ENCODE measurements at places on chromosomes 13 and 19.
A peak's percentile ranks its signal among the peaks of the same experiment; 100 is the strongest.

GRCh38 chr13:100674572-100674871 lies at the start of gene TMTC4:
Gene TMTC4 (minus strand): TSS chr13:100674795. CDS start chr13:100670362, 4,433 bp downstream.
- DNase-seq = no peak

DNA sequence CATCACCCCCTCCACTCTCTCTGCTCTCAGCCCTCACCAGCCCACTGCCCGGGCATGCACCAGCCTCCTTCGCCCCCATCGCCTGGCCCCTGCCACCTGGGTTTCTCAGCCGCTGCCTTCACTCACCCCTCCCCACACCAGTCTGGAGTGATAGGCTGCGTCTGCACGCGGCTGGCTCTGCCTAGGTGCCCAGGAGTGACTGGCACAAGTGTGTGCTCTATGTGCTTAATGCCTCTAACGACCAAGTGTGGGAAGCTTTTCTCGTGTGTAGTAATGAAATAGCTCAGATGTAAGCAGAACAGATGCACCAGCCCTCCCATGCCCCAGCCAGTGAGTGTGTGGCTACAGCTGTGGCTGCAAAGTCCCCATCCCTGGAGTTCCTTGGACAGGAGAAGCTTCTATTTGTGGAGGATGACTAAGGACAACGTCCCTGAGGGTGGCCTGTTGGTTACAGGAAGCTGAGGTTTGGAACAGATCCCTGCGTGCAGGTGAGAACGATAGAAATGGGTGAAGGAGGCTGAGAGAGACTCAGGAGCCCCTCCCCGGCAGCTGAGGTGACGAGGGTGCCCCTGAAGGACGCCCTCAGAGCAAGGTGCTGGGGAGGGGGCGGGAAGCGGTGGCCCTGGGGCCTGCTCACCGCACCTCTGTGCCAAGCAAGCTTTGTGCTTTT lies 35.6 kb downstream of the ATP11A start:
- DNase-seq = no peak

DNA sequence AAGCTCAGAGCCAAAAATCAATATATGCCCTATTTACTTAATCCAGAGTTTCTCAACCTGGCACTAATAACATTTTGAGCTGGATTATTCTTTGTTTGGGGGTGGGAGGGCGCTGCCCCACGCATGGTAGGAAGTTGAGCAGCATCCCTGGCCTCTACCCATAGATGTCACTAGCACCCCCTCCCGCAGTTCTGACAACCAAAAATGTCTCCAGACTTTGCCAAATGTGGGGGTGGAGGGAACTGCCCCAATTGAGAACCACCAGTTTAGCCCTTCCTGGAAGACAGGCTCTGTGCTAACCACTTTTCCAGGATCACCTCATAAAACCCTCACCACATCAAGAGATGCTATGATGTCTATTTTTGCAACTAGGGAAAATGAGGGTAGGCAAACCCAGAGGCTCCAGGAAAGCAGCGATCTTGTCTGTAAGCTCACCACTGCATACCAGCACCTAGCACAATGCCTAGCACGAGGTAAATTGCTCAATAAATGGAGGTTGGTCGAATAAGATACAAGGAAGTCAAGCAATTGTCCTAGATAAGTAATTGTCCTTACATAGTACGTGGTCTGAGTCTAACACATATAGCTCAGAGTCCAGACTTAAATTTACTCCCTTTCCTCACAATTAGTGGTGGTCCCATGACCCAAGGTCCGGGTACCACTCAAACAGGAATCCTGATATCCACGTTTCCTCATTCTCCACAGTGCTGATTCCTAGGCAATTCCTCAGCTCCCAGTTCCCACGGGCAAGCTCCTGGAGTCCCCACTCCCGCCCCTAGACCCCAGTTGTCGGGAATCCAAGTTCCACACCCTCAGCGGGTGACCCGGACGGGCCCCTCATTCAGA lies 892 bp downstream of the TRIR start:
- peak; percentile 56 for DNase-seq

DNA sequence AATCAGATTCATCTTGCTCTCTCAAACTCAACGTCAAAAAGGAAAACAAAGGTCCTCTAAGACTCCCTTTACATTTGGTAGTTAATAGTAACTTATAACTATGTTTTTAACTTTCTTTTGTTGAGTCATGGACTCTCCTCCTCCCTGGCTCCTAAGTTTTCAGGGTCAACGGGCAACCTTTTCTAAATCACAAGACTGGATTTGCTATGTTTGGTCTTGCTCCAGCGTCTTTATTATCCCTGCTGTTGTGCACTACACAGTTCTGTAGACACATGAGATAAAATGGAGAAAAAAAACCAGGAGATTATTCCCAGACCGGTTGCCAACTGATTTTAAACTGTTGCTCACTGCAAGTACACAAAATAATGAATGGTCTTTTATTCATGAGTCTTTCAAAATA lies 1.9 kb upstream of the ITM2B start:
- peak; percentile 14 for DNase-seq

DNA sequence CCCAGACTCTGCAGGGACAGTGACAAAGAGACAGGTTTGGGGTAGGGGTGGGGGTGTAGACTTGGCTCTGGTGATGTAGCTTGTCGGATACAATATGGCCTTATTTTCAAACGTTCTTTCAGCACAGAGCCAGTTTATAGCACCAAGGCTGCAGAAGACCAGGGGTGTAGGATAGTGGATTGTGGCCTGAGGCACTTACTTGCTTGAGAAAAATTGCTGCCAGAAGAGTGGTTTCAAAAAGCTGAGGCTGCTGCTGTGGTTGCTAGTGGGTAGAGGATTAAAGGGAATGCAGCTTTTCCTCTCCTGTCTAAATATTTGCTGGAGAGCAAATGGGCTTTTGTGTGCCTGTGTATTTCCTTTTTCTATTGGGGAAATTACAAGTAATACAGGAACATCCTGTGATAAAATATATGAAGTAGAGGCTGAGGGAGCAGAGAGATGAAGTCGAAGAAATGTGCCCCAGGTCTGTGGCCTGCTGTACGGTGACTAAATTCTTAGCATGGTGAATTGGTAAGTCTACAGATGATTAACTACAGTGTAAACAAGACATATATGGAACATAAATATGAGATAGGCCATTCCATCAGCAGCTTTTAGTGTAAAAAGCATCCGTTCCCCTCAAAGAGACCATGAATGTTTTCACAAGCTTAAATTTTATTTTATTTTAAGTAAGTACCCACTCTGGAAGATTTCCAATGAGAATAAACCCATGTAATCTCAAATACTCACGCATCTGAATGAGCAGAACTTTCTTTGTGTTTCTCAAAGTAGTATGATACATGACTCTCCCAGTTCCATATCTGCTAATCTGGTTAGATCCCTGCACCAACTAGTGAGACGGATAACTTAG lies 112.9 kb downstream of the LRCH1 start:
- DNase-seq = no peak

GRCh38 chr13:76000131-76000530 lies 364.0 kb downstream of the LMO7 start:
- no peak for DNase-seq

DNA sequence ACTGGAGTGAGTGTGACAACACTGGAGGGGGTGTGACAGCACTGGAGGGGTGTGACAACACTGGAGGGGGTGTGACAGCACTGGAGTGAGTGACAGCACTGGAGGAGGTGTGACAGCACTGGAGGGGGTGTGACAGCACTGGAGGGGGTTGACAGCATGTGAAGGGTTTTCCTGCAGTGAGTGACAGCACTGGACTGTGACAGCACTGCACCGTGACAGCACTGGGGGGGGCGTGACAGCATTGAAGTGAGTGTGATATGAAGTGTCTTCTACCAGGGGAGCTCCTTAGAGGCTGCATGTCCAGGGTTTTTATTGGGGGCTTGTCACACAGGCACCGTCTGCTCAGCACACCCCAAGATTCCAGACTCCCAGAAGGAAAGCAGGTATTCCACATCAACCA lies 274.8 kb downstream of the TEX29 start:
- no peak for DNase-seq

DNA sequence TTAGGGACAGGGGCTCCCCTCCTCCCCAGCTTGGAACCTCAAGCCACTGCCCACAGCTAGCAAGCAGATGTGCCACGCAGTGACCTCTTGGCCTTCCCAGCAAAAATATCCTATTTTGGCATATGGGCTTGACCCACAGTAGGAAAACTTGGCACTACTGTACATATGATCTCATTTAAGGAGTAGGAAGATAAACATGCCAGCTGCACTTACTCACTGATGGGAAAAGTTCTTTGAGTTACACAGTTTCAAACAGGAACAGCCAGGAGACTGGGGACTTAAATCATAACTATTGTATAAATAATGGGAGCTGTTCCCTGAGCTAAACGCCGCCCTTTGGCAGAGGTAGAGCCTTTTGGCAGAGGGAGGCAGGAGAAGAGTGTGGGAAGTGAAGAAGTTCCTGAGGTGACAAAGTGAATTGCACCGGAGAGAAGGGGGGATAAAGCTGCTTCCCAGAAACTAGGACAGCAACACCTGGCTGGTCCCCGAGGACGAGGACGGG lies 6.1 kb downstream of the SACS start:
- peak; percentile 73 for DNase-seq

DNA sequence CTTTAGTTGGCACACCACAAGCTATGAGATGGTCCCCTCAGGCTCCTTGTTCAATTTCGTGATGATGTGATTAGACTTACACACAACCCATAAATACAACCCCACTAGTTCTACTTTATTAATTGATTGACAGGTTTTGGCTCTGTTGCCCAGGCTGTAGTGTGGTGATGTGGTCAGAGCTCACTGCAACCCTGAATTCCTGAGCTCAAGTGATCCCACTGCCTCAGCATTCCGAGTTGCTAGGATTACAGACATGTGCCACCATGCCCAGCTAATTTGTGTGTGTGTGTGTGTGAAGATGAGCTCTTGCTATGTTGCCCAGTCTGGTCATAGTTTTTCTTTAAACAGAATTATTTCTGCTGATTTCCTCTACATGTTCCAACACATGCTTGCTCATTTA lies 17.5 kb upstream of the HTR2A start:
- peak; percentile 8 for DNase-seq

GRCh38 chr13:52911340-52911739 lies 62.9 kb upstream of the PCDH8 start:
- DNase-seq = no peak

DNA sequence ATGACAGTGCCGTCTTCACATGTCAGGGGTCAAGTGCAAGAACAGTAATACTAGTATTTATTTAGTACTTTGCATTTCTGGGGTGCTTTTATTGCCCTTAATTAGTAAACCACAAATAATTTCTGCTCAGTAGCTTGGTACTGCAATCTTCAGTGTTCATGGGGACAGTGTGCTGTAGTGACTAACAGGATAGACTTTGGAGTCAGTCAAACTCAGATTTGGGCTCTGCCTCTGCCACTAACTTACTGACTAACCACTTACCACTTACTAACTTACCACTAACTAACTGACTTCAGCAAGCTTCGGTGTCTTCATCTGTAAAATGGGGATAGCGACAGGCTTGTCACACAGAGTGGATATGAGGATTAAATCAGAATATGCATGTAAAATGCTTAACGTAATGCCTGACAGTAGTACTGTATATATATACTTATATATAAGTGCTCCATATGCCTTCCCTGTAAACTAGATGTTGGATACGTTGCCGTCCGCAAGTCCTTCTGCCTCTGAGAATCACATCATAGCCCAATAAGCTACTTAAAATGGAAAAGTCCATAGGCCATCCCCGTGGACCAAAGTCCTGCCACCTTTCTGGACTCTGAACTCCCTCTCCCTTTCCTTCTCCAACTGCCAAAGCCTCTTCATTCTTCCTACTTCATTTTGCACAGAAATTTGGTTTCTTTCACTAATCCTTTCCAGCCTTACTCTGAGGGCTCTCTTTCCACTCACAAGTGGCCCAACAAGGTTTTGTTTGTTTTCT lies 158.1 kb downstream of the ZIC5 start:
- no peak for DNase-seq

GRCh38 chr13:73737214-73737613 lies 397.0 kb downstream of the KLF12 start:
- no peak for DNase-seq

- no peak for DNase-seq
These were observed 9.0 kb downstream of the OR7A5 start for GRCh38 chr19:14826006-14826405.

- DNase-seq = no peak
These were observed 228.6 kb downstream of the EFNB2 start for GRCh38 chr13:106306748-106307277.

GRCh38 chr13:94921181-94921580 lies 208.8 kb upstream of the SOX21 start:
- no peak for DNase-seq

DNA sequence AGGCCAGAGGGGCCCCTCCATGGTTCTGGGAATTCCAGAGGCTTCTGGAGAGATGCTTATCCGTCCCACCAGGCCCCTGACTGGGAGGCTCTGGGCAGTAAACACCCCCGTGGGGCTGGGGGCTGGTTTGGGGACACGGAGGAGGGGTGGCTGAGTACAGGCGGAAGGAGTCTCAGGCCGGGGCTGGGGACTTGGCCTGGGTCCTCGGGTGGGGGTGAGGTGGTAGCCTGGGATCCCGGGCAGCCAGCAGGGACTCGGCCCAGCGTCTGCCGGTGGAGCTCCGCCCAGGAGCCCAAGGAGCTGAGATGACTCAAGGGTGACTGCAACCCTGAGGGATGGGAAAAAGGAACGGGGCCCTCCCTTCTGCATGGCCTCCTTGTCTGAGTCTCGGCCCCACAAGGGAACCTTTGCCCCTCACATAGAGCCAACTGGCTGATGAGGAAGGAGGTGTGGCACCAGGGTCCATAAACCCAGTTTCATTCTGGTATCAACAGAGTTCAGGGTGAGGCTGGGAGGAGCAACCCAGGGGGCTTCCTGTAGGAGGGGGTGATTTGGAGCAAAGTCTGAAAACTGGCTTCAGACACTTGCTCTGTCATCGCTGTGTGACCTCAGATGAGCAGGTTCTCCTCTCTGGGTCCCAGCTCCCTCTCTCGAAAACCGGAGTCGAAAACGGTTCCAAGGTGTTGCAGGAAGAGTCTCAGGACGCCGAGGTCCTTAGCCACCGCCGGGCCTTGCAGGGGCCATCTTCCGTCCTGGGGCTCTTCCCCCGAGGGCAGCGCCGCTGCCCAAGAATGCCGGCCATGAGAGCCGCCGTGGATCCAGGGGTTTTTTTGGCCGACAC lies 809 bp downstream of the MISP start:
- peak; percentile 69 for DNase-seq

DNA sequence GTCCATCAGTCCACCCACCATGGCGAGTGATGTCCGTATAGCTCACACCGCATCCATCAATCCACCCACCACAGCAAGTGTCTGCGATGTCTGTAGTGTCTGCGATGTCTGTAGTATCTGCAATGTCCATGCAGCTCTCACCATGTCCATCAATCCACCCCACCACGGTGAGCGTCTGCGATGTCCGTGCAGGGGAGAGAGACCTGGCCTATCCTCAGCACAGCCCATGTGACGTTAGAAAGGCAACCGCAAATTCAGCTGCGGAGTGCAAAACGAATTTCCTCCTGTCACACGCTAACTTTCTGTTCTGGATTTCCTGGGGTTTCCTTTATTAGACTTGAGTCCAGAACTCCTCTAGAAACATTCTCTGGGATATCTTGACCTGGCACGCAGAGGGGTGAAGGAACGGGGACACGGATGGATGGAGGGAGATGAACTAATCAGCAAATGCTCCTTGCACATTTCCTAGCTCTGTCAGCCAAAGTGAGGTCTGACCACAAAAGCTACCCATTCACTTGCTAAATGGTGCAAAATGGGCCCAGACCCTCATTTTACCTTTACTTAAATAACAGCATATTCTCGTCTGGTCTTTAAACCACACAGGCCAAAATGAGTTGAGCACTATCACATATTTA lies 18.3 kb downstream of the RASA3 start:
- DNase-seq = no peak
